Effector CD4-positive, alpha-beta T cell (primary cell): ENCODE measurements at places on chromosomes 2 and 18.

DNA sequence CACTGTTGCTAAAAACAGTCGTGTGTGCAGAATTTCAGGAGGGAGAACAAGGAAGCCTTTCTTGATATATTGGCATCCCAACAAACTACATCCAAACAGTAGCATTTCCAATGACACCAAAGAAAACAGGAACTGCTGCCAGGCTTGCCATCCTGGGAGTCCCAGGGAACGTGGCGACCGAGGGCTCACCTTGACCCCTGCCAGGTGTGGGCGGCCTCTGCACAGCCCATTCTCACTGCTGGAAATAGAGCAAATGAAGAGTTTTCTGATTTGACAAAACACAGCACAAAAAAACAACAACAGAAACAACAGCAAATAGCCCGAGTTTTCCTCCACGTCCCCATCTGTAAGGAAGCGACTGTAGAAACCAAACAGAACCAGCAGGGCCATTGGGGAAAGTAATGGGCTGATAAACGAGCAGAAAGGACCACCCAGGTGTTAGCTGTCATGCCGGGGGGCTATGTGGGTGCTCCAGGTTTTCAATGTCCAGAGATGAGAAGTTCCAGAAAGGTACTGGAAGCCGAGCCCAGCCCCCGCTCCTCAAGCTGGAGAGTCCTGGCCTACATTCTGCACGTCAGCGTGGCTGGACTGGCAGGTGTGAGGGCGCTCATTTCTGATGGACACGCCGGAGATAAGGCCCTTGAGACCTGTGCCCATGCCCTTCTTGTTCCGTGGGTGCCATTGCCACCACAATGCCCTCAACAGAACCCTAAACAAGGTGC, 80.8 kb downstream of the TWIST2 start:
- no peak for DNase-seq

DNA sequence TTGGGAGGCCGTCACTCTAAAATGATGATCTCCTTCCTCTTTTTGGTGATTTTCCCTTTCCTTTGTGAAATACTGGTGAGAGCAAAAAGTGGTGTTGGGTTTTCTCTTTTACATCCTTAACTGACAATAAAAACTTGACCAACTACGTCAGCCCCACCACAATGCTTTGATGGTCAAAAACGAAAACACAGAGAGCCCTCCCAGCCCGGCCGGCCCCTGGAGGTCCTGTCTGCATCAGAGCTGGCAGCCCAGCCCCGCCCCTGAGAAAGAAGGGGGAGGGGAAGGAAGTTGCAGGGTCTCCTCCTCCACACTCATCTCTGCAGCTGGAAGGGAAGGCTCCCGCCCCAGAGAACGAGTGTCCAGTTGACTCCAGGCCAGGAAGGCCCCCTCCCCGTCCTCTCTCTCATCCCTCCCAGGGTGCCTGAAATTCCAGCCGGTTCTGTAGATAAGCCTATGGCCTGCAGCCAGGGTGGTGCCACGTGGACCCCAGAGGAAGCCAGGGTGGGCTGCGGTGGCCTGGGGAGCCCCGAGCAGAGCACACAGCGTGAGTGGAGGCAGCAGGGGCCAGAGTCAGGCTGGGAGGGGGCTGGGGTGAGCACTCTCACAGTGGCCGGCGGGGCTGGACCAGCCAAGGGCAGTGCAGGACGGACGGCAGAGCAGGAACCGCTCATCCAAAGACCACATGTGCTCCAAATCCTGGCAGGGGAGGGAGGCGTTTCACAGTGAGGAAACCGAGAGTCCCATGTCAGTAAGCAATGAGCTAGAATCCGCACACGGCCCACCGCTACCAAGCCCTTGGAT, 19.8 kb downstream of the BIN1 start:
- DNase-seq = no peak

GRCh38 chr18:50582500-50582899, 22.6 kb downstream of the MAPK4 start:
- no peak for DNase-seq

DNA sequence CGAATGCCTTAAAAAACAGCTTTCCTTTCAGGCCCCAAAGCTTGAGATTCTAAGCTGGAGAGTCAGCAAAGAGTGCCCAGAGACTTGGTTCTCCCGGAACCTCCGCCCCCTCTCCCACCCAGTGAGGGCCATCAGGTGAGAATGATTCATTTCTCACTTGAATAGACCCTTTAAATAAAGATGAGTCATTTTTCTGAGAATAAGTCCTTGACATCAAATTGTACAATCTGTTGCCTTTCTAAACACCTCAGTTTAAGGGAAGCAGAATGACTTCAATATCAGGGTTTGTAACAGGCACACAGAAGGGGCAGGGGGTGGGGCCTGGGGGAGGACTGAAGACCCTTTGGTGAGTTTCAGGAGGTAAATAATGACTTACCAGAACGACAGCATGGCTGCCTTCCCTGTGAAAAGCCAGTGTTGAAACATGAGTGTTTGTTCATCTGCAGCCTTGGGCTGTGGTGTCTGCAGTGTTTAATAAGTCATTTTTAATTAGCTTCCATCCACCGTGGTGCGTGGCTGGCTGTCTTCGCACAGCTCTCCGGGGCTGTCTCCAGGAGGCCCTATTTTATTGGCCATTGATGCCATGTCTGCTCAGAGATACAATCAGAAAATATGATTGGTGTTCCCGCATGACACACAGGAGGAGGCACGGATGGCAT, 134.9 kb upstream of the ZNF236 start:
- no peak for DNase-seq

DNA sequence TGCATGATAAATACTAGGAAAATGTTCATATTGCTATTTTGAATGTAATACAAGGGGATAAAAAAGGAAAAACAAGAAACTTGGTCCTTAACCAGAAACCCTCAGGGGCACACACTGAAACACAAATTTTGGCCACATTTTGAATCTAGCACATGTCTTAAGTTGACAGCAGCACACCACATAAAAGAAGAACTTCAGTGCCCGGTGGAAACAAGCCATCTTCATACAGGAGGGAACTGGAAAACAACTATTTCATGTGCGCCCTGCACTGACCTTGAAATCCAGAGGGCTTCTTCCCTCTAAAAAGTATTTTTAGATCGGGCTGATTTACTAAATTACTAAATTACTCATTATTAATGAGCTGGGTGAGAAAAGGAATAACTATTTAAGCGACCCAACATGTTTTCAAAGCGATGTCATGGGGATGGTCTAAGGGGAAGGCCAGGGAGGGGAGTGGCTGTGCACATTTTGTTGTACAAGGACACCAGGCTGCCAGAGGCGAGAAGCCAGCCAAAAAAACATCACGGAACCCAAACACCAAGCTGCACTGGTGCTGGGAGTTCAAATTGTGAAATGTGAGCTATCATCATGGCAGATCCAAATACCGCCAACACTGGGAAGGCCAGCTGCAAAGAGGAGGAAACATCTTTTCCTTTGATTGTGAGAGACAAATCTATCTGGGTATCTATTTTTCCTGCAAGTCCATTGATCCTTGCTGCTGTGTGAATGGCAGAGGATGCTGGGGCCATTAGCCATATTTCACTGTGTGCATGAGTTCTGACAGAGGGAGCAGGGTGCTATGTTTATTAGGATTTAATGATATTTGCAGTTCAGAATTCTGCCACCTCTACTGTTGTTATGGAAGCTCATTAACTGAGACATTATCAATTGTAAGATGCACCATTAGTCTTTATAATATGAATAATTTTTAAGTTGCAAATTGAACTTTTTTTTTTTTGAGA, 150.7 kb upstream of the LMAN1 start:
- no peak for DNase-seq

GRCh38 chr2:73408198-73408597, 22.6 kb downstream of the ALMS1 start:
- DNase-seq = no peak

DNA sequence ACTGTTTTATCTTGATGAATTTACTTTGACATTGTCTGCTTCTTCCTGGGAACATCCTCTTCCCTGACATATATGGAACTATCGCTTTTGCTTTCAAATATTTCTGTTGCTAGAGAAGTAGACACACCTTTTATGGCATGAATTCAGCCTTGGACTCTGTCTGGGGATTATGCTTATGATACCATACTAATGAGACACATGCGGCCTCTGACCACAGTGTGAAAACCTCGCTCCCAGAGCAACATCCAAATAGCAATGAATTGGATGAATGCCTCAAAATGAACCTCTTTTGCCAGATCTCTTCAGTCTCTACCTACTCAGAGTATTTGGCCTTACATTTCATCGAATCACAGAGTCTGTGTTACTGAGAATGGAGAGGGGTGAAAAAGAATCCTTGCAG, 70.9 kb downstream of the PIEZO2 start:
- DNase-seq = no peak

GRCh38 chr2:6955511-6956136, 38.4 kb downstream of the RNF144A start:
- DNase-seq = no peak

DNA sequence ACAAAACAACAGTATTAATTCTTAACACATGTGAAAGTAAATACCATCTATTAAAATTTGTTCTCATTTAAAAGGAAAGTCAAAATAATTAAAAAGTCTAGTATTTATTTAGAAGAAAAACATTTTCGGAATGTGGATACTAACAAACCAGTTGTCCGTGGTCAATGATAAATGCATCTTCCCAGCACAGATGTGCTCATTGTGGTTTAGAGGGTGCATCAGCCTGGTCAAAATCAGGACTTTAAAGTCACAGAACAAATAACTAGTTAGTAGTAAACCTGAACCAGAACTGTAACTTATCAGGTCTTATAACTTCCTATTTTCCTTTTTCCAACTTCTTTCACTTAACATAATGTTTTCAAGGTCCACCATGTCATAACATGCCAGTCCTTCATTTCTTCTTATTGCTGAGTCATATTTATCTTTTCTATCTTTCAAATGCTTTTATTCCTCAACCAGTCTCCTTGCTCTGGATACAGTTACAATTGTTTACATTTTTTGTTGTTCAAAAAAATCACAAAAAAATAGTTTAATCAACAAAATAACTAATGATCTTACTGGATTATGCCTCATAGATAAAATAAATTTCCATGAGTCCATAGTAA, 55.8 kb downstream of the ID2 start:
- no peak for DNase-seq

- no peak for DNase-seq
Measured at GRCh38 chr2:81672923-81673322, 1368.4 kb upstream of the LRRTM1 start.
